Mesothelial cell of epicardium (in vitro differentiated cells): ENCODE measurements at places on chromosomes 16 and 17.

DNA sequence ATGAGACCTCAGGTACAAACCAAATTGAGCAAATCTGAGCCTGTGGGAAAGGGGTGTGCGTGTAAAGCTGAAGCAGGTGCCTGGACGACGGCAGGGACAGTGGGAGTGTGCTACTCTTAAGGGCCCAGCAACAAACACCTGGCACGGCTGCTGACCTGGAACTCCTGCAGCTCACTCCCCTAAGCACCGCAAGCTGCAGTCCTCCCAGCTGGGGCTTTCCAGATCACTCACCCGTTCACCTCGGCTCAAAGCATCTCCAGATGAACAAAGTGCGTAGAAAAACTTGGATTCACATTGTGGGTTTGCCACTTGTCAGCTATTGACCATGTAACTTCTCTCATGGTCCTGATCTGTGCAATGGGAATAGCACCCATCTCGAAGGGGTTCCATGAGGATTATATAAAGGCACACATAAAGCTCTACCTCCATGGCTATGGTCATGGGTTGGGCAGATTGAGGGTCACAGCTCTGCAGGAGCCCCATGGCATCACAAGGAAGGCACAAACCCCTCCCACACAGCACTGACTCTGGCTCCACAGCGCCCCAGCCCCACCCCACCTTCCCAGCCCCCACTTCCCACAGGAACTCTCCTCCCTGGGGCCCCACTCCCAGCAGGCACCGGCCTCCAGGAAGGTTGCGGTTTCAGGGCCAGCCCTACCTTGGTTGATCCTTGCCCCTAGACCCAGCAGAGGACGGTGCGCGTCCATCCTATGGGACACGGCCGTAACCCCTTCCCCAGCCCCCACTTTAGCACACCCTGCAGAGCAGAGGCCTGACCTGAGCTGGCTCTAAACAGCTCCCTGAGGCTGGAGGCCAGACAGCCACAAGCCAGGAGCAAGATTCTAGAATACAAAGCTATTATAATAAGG is 21.9 kb downstream of the ST3GAL2 start:
- DNase-seq, result no peak

GRCh38 chr17:17698869-17699351 is 17.7 kb downstream of the RAI1 start:
- DNase-seq, result no peak

DNA sequence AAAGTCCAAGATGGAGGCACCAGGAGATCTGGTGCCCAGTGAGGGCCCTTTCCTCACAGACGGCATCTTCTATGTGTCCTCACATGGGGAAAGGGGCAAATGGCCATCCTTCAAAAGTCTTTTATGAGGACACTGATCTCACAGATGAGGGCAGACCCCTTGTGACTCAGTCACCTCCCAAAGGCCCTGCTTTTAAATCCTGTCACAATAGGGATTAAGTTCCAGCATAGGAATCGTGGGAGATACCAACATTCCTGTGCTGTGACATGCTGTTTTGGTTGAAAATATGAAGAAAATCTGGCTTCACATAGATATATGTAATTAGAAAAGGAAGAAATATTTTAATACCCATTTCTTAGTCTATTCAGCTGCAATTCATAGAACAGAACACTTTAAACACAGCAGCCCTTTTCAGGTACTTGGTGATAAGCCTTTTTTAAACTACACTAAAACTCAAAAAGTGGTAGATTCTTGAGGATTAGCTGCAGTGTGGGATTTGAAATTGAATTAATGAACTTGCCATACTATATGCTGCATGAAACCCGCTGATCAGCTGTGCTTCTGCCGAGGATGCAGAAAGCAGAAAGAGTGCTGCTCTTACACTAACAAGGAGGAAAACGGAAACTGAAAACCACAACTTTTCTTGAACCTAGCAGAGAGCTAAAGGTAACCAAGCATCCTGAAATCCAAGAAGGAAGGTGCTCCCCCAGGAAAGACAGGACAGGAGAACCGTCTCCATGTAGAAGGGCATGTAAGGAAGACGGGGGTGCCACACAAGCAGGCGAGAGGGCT is 32.7 kb downstream of the VPS53 start:
- no peak for DNase-seq

DNA sequence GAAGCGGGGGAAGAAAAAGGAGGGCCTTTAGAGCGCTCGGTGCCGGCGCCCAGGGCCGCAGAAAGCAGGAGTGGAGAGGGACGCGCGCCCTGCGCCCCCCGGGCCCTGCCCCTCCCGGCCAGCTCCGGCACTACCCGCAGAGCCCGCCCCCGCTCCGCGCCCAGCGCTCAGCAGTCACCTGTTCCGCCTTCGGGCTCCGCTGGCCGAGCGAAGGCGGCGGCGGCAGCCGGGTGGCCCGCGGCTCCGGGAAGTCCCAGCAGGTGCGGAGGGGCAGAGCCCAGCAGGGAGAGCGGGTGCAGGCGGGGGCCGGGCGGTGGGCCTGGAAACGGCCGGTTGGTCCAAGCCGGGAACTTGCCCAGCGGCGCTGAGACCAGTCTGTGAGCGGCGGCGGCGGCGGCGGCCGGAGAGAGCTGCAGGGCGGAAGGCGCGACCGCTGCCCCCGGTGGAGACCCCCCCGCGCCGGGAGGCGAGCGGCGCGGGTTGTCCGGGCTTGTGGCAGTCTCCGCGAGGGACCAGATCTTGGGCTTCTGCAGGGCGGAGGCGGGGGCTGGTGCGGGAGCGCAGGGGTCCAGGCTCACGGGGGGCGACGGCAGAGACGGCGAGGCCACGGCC is 2.2 kb downstream of the IRX3 start:
- DNase-seq, result no peak

GRCh38 chr16:88985521-88985920 is 8.5 kb upstream of the CBFA2T3 start:
- no peak for DNase-seq

DNA sequence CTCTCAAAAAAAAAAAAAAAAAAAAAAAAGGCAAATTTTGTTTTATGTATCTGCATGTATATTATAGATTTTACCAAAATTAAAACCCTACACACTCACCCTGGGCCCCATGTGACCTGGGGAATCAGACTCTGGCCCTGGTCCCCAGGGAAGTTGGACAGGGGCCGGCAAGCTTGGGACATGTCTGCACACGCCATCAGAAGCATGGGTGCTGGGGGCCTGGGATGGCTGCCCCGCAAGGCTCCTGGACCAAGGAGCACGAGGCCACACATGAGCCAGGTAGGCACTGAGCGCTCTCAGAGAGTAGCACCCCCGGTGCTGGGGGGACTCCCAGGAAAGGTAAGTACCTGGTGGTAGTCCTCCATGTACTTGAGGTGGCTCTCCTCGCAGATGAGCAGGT is 39.6 kb downstream of the PPL start:
- no peak for DNase-seq

DNA sequence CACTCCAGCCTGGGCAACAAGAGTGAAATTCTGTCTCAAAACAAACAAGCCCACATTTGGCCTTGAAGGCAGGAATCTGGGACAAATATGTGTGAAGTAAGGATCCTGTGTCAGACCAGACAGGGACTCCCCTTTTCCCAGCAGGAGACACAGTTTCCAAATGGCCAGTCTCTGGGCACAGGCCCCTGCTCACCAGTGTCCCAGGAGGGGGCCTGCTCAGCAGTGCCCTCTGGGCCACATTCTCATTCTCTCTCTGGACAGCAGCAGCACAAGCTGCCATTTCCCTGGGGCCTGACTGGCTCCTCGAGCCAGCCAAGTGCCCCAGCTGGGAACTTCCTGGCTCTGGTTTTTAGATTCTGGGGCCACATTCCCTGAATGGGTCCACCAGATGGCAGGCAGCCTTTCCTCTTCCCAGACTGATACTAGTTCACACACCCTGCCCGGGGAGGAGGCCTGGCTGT is 11.7 kb upstream of the MNT start:
- DNase-seq, result no peak

DNA sequence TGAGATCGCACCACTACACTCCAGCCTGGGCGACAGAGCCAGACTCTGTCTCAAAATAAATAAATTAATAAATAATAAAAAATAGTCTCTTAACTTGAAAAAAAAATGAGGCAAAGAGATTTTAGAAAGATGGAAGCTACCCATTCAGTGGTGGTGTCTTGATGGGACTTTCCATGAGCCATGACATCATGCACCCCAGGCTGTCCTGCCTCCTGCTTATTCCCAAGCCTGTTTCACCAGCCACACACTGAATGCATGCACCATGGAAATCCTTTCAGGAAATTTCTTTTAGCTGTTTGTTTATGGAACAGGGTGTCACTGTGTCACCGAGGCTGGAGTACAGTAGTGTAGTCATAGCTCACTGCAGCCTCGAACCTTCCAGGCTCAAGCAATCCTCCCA is 8.9 kb upstream of the DLX3 start:
- no peak for DNase-seq

DNA sequence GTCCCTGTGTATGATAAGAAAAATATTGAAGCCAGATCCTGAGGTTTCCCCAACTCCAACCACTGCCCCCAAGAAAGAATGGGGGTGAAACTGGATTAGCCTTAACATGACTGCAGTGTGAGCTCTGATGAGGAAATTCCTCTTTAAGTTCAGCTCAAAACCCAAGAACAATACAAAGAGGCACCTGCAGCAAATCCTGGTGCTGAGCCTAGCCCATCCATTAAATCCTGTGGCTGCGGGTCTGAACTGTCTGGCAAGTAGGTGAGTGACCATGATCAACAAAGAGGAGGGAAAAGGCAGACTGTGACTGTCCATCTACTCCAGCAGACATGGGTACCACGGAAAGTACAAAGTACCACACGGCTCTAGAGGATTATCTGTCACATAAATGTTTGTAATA is 64.2 kb downstream of the CREBBP start:
- no peak for DNase-seq

DNA sequence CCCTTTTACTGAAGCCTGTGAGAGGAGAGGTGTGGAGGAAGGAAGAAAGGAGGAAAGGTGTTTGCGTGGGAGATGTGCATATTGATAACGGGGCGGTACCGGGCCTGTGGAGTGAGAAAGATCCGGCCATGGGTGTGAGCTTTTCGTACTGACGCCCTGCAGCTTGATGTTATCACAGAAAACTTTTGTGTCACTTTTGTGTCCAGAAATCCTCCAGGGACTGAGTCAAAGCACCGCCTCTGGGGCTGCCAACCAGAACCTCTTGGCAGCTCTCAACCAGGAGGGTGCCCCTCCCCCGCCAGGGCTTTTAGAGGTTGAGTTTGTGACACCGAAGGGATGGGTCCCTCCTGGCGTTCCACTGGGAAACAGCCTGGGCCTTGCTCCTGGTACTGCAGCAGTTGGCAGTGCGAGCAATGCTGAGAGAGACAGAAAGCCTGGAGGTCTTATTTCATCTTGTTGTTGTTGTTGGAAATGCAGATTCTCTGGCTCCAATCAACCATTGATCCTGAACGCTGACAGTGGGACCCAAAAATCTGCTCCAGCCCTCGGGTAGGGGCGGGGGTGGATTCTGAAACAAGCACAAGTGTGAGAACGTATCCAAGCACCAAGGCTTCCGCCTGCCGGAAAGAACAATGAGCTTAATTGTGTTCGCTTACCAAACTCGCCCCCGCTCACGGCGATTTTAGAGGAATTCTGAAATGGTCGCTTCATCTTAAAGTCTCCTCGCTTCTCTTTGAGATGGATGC is 65.0 kb downstream of the CRISPLD2 start:
- DNase-seq, result no peak

DNA sequence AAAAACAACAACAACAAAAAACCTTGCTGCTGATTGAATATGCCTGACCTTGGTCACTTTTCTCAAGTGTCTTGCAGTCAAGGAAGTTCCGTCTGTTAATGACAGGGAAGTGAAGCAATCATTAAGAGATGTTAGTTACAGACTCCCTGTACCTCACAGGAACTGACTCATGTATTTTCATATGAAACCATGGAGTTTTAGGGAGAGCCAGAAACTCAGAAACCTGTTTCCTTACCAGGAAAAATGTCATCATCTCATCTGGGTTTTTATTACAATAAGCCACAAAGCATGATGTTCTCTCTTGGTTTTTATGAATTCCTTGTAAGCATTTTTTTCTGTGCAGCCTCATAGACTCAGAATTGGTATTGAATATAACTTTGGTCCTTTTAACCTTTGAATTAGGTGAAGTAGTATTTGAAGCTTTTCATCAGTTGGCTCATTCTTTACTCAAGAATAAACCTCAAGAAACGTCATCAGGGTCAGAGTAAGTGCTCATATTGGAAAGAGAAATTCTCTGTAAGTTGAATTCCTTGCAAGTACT is 10.3 kb downstream of the LYRM1 start:
- DNase-seq, result no peak

GRCh38 chr16:54933281-54934011 is 2.8 kb downstream of the IRX5 start:
- DNase-seq, result no peak

GRCh38 chr17:47810200-47810821 is 11.3 kb downstream of the OSBPL7 start:
- no peak for DNase-seq

DNA sequence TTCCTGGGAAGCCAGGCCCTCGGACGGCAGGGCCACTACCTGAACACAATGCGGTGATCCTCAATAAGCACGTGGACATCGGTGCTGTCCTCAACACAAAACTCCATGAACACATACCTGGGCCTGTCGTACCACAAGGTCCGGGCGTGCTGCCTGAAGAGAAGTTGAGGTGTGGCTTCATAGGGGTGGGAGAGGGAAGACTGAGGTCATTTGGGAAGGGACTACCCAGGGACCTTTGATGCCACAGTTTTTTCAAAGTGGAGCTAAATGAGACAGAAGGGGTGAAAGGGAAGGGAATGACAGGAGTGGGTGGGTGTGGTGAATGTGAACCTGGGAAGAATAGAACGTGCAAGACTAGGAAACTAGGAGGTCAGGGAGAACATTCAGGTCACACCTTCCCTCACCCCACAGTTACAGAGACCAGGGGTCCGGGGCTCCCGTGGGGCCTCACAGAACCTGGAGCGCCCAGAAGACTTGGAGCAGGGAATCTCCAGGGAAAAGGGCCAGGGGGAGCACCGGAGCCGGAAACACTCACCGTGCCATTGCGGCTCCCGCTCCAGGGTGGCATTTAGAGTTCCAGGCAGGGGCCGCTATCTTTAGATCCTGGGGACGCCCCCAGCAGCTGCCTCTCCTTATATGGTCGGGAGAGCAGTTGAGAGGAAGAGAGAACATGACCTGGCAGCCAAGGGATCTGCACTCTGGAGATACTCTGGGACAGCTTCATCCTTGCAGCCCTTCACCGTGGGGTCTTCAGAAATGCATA is at the start of gene PTGES3L:
Gene PTGES3L (minus strand): TSS at position 570 of the 763 bp plus-strand sequence. CDS start 27 bp downstream, at position 543.
- no peak for DNase-seq

DNA sequence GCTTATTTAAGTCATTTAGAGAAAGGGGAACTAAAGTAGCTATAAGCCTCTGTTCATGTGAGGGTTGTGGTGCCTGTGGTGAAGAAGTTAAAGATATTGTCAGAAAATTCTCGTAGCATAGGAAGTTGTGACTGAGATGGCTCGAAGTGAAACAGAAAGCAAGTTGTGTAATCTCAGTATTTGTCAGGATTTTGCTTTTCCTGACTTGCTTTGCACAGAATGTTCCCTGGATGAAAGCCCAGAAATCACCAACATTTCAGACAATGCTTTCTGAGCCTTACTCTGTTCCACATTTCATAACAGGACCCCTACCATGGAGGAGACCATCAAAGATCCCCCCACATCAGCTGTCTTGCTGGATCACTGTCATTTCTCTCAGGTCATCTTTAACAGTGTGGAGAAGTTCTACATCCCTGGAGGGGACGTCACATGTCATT is 10.6 kb downstream of the CALCOCO2 start:
- no peak for DNase-seq
